ENCODE measurements at places on chromosomes 6 and 20.

DNA sequence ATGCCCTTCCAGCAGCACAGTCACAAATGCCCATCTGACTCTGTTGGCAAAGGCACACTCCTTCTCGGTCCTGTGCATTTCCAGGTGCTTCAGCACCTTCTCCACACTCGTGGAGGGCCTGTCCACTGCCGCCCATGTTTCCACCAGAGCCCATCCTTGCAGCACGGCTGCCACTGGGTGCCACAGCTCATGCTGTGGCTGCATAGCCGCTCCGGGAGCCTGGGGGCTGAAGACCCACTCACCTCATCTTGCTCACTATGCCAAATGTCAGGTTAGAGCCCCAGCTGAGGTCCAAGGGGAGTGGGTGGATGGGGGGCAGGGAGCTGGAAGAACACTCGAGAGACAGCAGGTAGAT is 6.9 kb downstream of the ZKSCAN3 start:
- no peak for DNase-seq

- no peak for DNase-seq
Measured at GRCh38 chr6:133966654-133967329, 13.8 kb downstream of the TBPL1 start.

DNA sequence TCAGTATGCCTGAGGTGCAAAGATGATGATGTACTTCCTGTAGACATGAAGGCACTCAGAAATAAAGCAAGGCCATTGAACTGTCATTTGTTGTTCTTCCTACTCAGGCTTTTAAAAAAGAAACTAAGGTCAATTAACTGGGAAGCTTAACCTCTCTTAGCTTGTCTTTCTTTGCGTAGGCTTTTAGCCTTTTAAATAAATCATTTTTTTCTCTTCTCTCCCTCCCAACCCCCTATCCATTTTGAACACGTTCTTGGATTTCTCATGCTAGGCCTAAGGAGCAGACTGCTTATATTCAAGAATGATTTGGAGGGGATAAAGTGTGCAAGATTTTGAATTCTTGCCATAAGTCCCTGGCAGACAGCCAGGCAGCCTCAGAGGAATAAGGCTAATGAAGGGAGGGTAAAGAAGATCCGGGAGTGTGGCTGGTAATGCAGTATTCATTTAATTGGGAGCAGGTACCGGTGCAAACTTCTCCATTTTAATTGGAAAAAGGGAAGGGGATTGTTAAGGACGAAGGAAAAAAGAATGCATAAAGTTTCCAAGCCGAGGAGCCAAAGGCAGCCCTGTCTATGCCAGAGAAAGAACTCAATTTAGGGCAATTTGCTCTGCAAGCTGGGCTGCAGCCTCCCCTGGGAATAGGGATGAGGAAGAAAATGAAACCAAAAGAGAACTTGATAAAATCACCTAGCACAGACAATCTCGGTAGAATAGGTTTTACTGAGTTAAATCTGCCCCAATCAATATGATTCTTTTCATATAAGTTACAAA is 343.8 kb upstream of the MMS22L start:
- peak; percentile 2 for DNase-seq

GRCh38 chr6:2103765-2104523 is 141.5 kb downstream of the GMDS start:
- peak; percentile 74 for DNase-seq

- no peak for DNase-seq
Measured at GRCh38 chr20:63789836-63790571, 41.1 kb downstream of the ZBTB46 start.

GRCh38 chr6:169961772-169962561 is 210.5 kb downstream of the ERMARD start:
- no peak for DNase-seq

DNA sequence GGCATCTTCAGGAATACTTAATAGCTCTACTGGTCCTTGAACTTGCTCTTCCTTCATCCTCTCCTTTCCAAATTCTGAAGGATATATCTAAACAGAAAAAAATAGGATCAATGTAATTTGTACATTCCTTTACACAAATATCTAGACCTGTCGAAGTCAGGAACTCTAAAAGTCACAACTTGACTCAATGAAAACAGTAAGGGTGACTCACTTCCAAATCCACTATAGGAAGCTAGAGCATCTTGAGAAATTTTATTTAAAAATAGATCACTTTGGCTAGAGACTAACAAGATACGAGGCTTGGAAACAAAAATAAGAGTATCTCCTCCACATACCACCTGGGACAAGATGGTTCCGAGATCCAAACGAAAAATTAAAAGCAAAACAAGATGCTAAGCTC is 12.2 kb downstream of the ESF1 start:
- no peak for DNase-seq

- DNase-seq = no peak
Measured at GRCh38 chr20:36736451-36737182, 9.3 kb downstream of the NDRG3 start.

GRCh38 chr6:43926634-43927531 is 156.9 kb downstream of the VEGFA start:
- DNase-seq = peak; percentile 95

DNA sequence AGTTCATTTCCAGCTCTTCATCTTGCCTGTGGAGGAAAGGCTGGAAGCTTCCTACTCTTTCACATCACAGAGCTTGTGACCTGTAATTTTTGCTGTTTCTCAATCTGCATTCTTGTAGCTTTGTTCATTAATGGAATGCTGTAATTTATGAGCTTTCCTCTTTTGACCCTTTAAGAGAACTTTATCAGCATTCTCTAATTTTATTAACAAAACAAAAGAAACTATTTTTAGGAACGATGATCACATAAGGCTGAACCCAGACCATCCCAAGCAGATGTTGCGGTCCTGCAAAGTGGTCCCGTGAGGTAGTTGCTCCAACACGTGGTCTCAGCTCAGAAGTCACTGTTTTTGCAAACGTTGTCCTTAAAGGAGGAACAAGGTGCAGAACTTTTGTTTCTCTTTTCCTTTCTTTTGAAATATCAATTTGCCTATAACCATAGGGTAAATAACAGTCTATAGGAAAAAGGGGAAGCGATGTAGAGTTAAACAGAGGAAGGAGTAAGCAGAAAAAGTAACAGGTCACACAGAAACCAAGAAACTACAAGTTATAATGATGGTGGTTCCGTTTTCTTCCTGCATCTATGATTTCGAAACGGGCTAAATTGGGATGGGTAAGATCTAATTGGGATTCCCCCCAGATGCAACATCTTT is 121.3 kb upstream of the PHACTR1 start:
- peak; percentile 55 for DNase-seq

Measured in epithelial cell of esophagus (primary cell).